ENCODE measurements at places on chromosomes 13 and 19. TPM values are rescaled to one million over a fixed set of nuclear protein-coding genes. Genes with fewer than 3 reads are reported as not detected.
A peak's percentile ranks its signal among the peaks of the same experiment; 100 is the strongest.

DMKN gene
- total RNA-seq = 23.0 TPM

ASF1B gene
- total RNA-seq = 16.6 TPM

DNA sequence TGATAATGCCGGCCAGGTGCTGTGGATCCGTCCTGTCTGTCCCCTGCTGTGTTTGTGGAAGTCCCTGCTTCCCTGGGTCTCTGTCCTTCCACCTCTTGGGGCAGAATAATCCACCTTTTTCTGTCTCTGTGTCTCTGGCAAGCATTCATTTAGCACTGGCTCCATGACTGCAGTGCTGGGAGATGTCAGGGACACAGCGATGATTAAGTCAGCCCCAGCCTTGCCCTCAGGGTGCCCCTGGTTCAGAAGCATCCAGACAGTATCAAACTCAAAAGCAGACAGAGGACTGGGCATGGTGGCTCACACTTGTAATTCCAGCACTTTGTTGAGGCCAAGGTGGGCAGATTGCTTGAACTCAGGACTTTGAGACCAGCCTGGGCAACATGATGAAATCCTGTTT lies 1.5 kb downstream of the HIPK4 start:
- no peak for DNase-seq

- no peak for DNase-seq
Measured at GRCh38 chr13:78326633-78327032, 276.7 kb downstream of the POU4F1 start.

- no peak for DNase-seq
Measured at GRCh38 chr19:13043285-13043684, 48.0 kb downstream of the NFIX start.

DNA sequence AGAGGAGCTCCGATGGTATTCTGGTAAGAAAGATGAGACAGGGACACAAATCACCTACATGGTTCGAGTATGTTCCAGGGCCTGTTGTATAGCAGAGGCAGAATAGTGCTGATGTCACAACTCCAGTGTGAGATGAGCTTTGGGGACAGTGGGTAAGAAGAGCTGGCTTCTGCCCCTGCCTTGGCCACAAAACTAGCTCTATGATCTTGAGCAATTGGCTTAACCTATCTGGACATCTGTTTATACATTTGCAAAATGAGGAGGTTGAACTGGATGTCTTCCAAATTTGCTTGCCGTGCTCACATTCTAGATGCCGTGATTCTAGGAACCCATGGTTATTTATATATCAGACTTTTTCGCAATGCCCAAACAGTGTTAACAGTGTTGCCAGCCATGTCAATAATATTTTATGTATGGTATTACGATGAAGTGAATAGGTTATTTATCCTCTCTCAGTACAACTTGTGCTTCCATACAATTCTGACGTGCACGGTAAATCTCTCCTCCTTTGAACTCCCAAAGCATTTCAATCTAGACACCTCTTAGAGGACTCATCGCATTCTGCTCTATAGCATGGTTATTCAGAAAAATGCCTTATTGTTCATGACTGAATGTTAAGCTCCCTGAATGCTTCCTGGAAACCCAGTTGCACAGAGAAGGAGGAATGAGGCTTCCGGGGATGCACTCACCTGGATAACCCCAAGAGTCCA lies 316.0 kb downstream of the FOXO1 start:
- no peak for DNase-seq

- DNase-seq = no peak
Measured at GRCh38 chr13:51000571-51001260, 91.1 kb downstream of the RNASEH2B start.

GRCh38 chr13:93794197-93794885 lies 567.7 kb downstream of the GPC6 start:
- no peak for DNase-seq

DNA sequence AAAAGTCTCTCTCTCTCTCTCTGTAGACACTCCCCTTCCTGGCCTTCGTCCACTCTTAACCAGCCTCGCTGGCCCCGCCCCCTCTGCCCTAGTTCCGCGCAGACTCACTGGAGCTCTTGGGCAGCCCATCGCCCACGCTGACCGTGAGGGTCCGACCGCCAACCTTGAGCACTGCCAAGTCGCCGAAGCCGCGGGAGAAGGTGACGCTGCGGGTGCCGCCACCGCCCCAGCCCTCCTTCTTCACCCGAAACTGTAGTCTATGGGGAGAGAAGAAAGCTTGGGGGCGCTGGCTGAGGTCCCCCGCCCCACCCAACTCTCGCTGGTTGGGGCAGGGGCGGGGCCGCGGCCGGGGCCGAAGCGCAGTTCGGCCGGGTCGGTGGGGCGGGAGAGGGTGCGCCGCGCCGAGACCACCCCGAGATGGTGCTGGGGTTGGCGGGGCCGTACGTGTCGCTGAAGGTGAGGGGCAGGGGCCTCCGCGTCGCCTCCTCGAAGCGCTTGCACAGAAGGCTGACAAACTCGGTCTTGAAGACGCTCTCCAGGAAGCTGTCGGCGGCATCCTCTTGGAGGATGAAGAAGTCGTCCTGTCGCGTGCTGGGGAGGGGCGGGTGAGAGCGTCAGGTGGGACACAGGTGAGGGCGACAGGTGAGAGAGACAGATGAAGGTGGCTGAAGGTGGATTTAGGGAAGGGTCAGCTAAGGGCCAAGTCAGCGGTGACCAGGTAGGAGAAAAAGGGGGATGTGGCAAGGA lies 12.6 kb upstream of the ZNF414 start:
- peak; percentile 90 for DNase-seq

GRCh38 chr13:44436589-44437337 lies 63.1 kb downstream of the SERP2 start:
- peak; percentile 94 for DNase-seq

- DNase-seq = peak; percentile 79
Measured at GRCh38 chr19:49331616-49332055, 3.6 kb upstream of the CD37 start.

DNA sequence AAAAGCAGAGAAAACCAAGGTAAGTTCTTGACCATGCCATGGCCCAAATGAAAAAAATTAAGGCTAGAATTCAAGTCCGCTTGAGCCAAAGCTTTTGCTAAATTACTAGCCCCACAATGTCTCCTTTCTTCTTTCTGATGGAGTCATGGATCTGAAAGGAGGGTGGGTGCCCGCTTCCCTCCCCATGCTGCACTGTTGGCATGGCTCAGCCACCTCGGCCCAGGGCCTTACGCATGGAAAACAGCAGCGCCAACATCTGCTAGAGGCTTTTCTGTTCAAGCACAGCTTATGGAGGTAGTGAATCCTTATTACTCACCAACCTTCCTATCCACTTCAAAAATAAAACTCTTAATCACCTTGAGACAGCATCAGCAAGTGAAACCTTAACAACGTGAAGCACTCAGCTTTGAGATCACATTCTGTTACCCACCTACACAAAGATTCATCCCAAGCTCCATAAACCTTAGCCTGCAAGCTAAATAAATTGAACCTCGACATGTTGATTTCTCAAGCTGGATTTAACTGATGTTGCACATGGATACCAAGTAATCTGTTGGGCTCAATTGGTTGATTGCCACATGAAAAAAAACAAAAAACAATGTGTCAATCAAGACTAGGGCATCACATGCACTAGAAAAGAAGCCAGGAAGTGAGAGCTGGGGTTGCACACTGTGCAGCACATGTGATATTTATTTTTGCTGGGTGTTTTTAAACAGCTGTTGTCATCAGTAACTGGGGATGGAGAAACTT lies 43.4 kb downstream of the TPT1 start:
- DNase-seq = no peak
